ENCODE measurements at places on chromosomes 7 and 10.

DNA sequence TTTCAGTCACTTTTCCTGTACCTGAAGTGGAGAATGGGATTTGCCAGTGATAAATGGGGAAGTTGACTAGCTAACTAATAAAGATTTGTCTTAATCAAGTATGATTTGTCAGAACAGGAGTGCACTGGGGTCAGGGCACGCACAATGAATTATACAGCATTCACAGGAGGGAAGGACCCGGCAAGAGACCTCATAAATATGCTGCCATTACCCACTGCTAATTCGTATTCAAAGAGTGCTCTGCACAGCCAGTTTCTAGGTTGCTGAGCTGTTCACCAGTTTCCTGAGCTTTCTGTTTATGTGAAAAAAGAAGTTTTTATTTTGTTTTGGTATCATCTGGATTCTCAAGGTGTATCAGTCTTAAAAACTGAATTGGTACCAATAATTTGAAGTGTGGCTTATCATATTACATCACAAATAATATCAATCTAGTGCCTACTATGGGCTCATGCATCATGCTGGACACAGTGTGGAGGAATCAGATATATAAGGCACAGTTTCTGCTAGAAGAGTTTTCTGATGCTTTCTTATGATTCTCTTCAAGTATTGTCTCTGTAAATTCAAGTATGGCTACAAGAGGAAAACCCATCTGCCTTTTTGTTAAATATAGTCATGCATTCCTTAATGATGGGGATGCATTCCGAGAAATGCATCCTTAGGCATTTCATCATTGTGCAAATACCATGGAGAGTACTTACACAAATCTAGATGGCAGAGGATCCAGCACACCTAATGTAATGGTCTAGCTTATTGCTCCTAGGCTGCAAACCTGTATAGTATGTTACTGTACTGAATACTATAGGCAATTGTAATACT, 202.2 kb downstream of the VTI1A start:
- DNase-seq, result no peak

GRCh38 chr10:31580646-31581045, 261.6 kb downstream of the ZEB1 start:
- DNase-seq, result no peak

DNA sequence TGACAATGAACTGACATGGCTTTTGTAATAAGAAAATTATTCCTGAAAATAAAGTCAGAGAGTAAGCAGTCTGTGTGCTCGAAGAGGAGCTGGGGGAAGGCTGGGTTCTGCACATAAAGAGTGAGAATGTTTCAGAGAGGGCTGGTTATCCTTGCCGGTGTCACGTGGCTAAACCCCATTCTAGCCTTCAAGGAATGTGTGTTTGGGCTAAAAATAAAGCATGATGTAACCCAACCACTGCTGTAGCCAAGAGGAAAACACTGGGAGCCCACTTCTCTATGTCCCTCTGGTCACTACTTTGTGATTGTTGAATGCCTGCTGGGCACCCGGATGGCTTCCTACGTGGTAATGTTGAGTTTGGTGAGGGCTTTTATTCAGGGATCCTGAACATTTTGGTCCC, 23.5 kb downstream of the WDFY4 start:
- no peak for DNase-seq

DNA sequence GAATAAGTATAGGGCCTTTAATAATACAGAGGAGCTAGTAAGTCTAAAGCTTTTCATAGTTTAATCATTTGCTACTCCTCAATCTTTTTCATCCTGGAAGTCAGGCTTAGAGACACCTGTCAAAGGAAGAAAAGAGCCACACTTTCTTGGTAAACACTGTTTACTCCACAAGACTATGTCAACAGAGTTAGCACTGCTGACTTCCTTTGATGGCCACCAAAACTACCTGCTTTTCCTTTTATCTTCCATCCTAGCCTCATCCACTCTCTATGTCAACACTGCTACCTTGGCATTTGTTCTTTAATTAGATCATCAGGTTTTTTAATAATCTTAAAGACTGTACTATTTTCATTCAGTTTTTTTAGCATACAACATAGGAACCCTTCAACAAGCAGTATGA, 106.2 kb downstream of the ELAPOR2 start:
- DNase-seq, result no peak
